ENCODE measurements at places on chromosomes 4 and X. TPM values are rescaled to one million over a fixed set of nuclear protein-coding genes. Genes with fewer than 3 reads are reported as not detected.

The LAMTOR3 gene
- total RNA-seq = 36.2 TPM

The CXCL13 gene
- not detected for total RNA-seq

The FAM47A gene
- total RNA-seq = not detected

The REPS2 gene
- total RNA-seq = 2.2 TPM

The SLC16A2 gene
- total RNA-seq = 18.3 TPM

The ZGRF1 gene
- total RNA-seq = 9.1 TPM

The RBM46 gene
- not detected for total RNA-seq

The AASDH gene
- 7.9 TPM for total RNA-seq

The FHIP1A gene
- total RNA-seq = 1.7 TPM

The FATE1 gene
- total RNA-seq = not detected

The CXorf66 gene
- not detected for total RNA-seq

The ZIC3 gene
- not detected for total RNA-seq

DNA sequence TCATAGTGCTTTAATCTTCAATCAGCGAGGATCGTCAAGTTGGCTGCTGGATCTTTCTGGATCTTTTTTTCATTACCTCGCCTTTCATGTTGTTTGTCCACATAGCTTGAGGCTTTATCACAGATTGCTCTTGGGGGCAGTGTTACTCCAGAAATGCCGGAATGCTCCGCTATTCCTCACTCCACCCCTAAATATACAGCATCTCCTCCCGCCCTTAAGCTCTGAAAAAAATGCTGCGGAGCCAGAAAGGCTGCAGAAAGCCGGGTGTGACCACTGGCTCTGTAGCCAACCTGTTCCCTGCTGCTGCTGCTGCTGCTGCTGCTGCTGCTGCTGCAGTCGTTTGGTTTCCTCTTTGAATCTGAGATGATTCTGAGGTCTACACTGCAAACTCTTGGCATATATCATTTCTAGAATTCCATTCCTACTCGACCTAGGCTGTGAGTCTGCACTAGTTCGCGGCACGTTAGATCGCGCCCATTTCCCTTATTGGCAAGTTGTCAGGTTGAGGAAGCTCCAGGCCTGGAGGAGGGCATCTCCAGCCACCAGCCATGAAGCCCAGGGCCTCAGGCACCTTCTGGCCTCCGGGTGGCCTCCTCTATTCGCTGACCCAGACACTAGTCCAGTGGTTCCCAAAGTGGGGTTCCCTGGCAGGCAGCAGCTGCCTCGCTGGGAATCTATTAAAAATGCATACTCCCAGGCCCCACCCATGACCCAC is 34.2 kb downstream of the WDR13 start:
- DNase-seq = no peak

DNA sequence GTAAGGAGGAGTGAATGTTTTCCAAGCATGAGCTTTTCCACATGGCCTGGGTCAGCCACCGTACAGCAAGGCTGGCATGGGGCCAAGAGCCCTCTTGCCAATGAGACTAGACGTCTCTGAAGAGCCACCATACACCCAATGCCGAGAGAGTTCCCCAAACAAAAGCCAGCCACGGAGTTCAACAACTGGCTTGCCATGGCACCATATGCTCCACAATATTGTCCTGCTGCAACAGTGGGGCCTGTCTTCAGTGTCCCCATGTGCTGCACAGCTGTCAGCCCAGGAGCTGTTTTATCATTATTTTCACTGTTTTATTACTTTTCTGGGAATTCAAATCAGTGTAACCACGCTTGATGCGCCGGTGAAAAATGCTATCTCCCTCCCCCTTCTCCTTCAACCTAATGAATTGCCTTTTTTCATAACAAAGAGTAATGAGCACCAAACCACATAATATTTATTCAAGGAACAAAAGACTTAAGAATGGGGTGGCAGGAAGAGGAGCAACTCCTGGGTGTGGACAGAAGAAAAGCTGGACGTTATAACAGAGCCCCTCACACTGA is 18.4 kb downstream of the MAML3 start:
- DNase-seq = no peak

DNA sequence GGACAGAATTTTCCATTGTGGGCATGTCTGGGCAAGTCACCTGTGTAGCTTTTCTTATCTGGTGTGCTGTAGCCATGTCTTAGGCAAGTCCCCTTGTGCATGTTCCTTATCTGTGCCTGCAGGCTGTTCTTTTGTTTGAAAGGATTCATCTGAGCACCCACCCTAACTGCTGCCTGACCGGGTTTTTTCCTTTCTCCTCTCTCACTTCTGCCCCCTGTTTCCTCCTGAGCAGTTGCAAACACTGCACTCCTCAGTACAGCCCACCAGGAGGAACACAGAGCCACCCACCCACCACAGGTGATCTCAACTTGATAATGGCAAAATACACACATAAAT is 29.2 kb upstream of the IL9R start:
- no peak for DNase-seq

DNA sequence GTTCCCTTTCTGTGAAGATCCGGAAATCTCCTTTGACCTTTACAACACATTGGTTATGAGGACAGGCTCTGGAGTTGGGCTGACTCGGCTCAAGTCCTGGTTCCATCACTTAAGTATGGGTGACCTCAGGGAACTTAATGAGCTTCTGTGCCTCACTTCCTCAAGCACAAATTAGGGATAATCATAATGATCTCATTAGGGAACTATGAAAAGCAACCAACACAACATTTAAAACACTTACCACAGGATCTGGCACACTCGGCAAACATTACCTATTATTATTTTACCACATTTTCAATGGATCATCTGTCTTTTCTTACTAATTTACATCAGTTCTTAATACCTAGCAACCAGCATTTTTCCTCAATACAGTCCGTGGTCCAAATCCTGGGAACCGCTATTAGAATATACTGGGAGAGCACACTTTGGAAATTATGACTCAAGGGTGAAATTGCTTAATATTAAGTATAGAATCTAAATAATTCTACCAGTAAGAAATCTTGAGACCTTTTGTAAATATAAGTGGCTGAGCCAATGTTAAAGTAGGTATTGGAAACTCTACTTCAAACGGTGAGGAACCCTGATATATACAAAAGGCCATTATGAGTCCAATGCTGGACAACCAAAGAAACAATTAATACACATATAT is 19.6 kb downstream of the ADGRA3 start:
- no peak for DNase-seq

DNA sequence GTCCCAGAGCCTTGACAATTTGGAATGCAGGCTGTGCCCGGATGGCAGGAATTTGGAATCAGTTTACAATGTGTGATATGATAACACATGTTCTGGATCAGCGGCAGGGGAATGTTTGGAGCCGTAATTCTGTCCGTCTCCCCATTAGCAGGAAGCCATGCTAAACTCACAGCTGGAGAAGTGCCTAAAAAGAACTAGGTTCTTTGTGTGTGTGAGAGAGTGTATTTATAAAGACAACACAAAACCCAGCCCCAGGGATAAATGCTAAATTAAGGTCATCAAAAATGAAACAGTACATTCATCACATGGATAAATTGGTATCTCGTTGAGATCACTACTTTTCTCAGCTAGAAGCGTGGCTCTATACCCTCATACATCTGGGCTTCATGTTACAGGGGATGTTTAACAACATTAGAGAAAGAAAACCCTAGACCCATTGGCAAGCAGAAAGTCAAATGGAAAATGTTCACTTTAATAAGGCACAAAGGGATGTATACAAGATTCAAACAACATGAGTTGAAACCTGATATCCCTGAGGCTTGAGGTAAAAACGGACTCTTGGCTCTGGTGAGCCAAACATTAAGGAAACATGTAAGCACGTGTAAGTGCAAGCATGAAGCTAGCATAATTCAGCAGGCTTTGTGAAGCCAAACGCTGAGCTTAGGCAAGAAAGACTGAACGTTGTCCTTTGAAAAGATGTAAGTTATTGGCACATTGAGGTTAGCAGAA is 18.0 kb upstream of the TMEM131L start:
- DNase-seq = no peak

DNA sequence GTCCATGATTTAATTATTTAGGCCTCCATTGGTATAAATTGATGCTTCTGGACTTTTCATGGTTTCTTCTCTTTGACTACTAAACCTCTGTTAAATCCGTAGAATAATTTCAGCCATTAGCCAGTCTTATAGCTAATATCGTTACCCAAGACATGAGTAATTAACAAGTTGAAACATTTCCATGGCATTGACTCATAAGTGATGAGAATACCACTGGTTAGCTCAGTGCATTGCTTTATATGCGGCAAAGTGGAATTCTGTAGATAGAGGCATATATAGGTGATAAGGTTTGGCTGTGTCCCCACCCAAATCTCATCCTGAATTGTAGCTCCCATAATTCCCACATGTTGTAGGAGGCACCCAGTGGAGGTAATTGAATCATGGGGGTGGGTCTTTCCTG is 80.6 kb downstream of the VCX2 start:
- DNase-seq = no peak

- DNase-seq = no peak
These were observed 4.4 kb downstream of the ANK2 start for GRCh38 chr4:113053883-113054282.

DNA sequence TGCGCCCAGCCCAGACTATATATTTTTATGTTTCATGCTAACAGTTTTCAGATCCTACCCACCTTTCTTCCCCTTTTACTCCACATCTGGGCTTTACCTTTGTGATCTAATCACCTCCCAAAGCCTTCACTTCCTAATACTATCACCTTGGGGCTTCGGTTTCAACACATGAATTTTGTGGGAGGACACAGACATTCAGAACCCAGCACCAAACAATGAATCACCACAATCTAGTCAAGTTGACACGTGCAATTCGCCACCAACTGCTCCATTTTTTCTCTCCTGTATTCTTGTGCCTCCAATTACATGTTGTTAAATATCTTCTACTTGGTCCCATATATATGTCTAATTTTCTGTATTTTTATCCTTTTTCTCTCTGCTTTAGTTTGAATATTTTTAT is 41.8 kb upstream of the STX18 start:
- no peak for DNase-seq

GRCh38 chr4:139629436-139630125 is 36.0 kb upstream of the MGST2 start:
- DNase-seq = no peak

DNA sequence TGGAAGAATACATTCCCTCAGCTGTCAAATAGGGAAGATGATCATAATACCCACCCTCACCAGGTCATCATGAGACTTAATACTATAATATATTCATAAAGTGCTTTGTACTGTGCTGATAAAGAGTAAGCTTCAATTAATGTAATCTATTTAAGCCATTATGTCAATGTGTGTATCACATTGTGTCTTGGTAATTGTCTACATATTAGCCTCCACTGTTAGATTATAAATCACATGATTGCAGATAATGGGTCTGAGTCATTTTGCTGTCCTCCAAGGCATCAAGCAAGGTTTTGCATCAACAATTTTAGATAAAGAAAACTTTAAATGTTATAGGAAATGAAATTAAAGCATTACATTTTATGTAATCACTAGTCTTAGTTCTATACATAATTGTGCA is 45.2 kb upstream of the CEP135 start:
- no peak for DNase-seq

GRCh38 chrX:34300871-34301270 is 168.8 kb upstream of the FAM47A start:
- no peak for DNase-seq

- DNase-seq = no peak
These were observed 102.9 kb upstream of the ARSJ start for GRCh38 chr4:114082348-114082747.

- DNase-seq = no peak
These were observed 47.5 kb upstream of the GALNT7 start for GRCh38 chr4:173121076-173121561.

GRCh38 chrX:71085900-71086299 is 9.8 kb upstream of the FOXO4 start:
- DNase-seq = no peak

DNA sequence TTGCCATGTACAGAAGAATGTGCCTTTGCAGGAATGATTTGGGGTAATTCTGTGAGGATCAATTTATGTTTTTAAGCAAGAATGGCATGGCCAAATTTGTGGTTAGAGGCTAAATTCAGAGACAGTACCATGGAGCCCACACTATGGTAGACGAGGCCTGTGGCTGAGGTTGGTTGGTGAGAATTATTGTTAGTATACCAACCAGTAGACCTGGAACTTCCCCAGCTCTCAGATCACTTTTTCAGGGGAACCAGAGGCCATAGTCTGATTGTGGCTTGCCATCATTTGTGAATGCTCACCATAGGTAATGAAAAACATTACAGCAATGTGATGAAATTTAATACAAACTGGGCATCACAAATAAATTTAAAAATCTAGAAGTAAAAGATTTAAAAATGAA is 56.3 kb downstream of the SHISA3 start:
- DNase-seq = no peak

- no peak for DNase-seq
These were observed 16.8 kb downstream of the MAN2B2 start for GRCh38 chr4:6591781-6592180.

- no peak for DNase-seq
These were observed 33.2 kb downstream of the PPP2R2C start for GRCh38 chr4:6439120-6439762.

- peak; percentile 74 for DNase-seq
These were observed 11.1 kb downstream of the MAEA start for GRCh38 chr4:1300466-1301455.

DNA sequence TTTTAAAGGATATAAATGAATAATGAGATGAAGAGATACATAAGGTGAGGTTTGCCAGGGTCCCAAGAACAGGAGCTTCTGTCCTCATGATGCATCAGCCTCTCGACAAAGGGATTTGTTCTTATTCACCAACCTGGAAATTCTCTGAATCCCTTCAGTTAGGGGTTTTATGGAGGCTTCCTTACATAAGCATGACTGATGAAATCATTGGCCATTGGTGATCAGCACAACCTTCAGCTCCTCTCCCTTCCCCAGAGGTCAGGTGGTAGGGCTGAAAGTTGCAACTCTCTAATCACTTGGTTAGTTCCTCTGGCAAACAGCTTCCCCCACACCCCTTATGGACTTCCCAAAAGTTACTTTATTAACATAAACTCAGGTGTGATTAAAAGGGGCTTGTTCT is 222.0 kb downstream of the SPRY1 start:
- no peak for DNase-seq

DNA sequence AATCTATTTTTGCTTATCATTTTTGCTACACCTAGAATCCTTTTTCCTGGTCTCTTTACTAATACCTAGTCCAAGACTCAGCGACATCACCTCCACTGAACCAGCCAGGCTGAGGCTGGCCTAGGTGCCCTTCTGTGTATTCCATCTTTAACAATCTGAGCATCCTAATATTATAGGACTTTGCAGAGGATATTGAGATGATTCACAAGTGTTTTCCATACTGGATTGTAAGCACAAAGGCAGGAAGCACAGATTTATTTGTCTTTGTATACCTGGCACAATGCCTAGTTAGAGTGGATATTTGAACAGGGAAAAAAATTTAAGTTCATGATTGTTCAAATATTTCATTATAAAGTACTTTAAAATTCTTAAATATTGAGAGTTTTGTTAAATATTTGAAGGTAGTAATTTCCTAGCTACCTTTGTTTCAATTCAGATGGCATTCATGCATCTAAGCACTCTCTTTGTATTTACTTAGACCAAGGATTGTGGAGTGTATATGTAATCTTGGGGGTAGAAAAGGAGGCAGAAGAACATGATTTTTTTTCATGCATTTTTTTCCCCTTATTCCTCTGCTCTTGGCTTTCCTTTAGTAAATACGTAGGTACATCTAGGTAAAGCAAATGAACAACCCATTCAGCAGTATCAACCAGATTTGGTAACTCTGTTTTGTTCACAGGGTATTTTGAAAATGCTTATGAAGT is 18.4 kb downstream of the SMARCA5 start:
- no peak for DNase-seq

GRCh38 chr4:118036336-118036735 is 2.0 kb downstream of the NDST3 start:
- no peak for DNase-seq

GRCh38 chrX:116318672-116319071 is 117.7 kb upstream of the SLC6A14 start:
- DNase-seq = no peak

Measured in chondrocyte (in vitro differentiated cells).